IMR-90 (cell line): ENCODE measurements at places on chromosomes 13 and 19. TPM values are rescaled to one million over a fixed set of nuclear protein-coding genes. Genes with fewer than 3 reads are reported as not detected.

DNA sequence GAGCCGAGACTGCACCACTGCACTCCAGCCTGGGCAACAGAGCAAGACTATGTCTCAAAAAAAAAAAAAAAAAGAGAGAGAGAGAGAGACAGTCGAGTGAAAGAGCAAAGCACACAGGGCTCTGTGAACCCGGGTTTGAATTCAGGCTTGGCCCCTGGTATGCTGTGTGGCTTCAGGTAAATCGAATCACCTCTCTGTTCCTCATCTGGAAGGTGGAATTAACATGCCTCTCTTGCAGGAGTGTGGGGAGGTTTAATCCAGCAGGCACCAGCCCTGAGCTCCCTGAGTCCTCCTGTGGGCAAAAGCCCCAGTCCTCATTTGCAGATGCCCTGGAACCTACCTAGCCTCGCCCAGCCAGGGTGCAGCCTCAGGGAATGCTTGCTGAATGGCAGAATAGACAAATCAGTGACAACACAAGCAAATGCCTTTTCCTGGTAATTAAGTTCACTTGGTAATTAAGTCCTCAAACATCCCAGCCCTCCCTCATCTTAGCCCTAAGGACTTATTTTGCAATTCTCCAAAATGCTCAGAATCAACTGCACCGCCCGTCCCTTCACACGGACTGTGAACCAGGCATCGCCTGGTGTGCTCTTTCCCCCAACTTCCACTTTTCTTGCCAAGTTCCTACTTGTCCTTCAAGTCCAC, 4.6 kb upstream of the ZNRF4 start:
- no peak overlapping the region for H3K4me3 ChIP-seq
- H3K27me3 ChIP-seq, result peaks cover 20% of the 10 kb centered on the region
- DNase-seq, result no peak
- H3K27ac ChIP-seq, result no peak overlapping the region
- no peaks in the 10 kb centered on the region for H3K36me3 ChIP-seq
- no peaks in the 10 kb centered on the region for H3K4me1 ChIP-seq

DNA sequence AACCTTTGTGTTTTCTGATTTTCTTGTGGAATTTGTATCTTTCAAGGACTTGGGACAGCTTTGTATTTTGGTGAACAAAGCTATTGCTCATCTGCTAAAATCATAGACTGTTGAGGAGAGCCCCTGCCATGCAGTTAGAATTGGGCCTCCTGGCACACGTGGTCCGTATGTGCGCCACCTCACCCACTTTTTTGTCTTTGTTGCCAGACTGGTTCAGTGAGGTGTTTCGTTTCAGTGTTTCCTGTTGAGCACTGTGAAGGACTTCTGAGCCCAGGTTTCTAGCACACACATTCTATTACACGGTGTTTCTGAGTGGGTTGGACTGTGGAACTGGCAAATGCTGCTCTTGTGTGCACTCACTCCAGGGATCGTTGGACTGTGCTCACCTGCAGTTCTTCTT, 37.6 kb upstream of the RNF113B start:
- H3K4me3 ChIP-seq, result no peak overlapping the region
- peak overlapping the region; percentile 82 for H3K27ac ChIP-seq
- H3K27me3 ChIP-seq, result no peaks in the 10 kb centered on the region
- peaks cover 35% of the 10 kb centered on the region for H3K4me1 ChIP-seq
- no peak for DNase-seq

DNA sequence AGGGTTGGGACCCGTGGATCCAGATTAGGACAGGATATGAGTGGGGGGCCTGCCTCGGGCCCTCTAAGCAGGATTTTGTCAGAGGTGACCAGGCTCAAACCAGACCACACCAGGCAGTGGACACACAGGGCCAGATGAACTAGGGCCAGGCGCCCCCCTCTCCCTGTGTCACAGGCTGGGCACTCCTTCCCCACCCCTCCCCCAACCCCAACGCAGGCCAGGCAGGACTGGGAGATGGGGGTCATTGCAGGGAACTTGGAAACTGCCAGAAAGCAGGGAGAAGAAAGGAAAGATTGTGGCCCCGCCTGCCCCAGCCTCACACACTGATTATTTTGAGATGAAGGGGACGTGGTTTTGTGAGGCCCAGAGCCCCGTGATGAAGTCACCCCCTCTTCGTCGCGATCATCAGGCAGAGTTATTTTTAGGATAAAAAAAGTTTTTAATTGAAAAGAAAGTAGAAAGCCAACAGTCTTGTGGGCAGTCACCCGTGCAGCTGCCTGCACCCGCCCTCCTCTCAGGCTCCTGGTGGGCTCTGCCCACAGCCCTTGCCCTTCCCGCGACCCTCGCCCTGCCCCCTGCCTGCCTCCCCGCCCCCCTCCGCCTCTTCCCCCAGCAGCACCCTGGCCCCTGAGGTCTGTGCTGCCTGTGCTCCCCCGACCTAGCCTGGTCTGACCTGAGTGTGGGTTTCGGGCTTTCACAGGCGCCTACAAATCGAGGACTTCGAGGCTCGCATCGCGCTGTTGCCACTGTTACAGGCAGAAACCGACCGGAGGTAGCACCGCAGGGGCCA, 1.9 kb upstream of the YJEFN3 start:
- H3K4me3 ChIP-seq, result no peak overlapping the region
- peaks cover 6% of the 10 kb centered on the region for H3K4me1 ChIP-seq
- no peaks in the 10 kb centered on the region for H3K27me3 ChIP-seq

DNA sequence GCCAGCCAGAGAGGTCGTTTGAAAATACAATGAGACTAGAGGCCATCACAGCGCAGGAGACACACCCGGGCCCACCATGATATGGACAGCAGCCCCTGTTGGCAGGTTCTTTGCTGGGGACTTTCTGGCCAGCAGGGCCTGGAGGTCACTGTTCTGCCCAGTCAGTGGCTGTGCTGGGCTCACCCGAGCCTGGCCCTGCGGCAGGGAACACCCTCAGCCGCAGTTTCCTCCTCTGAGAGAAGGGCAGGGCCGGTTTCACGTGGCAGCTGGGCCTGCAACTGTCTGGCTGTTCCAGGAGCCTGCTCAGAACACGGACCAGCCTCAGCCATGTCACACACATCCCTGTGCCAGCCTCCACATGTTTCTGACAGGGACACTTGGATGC, 39.4 kb downstream of the ADPRHL1 start:
- H3K27ac ChIP-seq, result no peak overlapping the region; the same call in 1 of the 2 replicates
- H3K36me3 ChIP-seq, result no peaks in the 10 kb centered on the region
- peaks cover 3% of the 10 kb centered on the region; the same call in 1 of the 2 replicates for H3K27me3 ChIP-seq
- H3K4me3 ChIP-seq, result no peak overlapping the region

- no peak overlapping the region for H3K4me3 ChIP-seq
- H3K4me1 ChIP-seq, result no peaks in the 10 kb centered on the region
- no peak overlapping the region for H3K27ac ChIP-seq
These were observed 9.8 kb downstream of the ZNF317 start for GRCh38 chr19:9149997-9150396.

GRCh38 chr13:94950303-94950702, 238.0 kb upstream of the SOX21 start:
- no peak overlapping the region for H3K4me3 ChIP-seq
- H3K27me3 ChIP-seq, result no peaks in the 10 kb centered on the region

DNA sequence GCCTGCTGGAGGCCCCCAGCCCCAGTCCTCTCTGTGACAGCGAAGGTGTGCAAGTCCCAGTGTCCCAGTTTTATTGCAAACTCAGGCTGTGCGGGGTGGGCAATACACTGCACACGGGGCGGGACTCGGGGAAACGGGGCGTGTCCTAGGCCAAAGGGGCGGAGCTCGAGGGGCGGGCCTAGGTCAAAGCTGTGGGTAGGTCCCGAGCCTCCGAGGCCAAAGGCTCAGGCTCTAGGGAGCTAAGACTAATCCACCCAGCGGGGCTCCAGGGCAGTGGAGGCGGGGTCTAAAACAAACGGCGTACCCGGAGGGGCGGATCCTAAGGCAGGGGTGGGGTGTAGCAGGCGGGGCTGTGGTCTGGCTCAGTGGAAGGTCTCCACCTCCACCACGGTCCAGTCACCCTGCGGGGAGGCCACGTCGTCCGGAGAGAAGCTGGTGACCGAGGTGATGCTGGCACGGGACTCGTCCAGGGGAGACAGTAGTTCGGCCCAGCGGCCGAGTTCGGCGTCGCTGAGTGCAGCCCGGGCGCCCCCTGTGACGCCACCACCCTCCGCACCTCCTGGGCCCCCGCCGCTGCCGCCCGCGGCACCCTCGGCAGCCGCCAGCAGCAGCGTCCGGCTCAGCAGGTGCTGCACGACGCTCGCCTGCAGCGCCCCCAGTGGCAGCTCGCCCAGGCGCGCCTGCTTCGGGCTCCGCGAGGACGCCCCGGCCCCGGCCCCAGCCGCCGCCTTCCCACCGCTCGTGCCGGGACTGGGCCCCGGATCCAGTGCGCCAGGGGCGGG, 5.3 kb downstream of the PRR36 start:
- H3K27ac ChIP-seq, result no peak overlapping the region
- peaks cover 14% of the 10 kb centered on the region for H3K4me1 ChIP-seq
- no peaks in the 10 kb centered on the region for H3K36me3 ChIP-seq
- peak; percentile 44 for DNase-seq
- peak overlapping the region; percentile 43 for H3K4me3 ChIP-seq
- peaks cover 18% of the 10 kb centered on the region for H3K27me3 ChIP-seq

DNA sequence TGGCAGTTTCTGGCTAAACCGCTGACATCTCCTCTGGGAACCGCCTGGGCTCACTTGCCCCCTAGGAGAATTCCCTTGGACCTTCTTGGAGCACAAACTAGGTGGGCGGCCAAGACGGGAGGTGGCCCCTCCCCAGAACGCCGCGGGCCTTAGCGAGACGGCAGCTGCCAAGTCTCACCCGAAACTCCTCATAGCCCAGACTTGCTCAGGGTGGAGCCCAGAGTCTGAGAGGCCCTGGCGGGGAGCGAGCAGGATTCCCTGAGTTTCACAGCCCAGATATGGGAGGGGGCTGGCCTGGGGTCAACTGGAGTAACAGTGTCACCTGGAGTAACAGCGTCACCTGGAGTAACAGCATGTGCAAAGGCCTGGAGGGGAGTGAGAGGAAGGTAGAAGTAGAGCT, 10.1 kb downstream of the TINCR start:
- no peak for DNase-seq
- H3K36me3 ChIP-seq, result no peaks in the 10 kb centered on the region
- no peaks in the 10 kb centered on the region; the same call in 1 of the 2 replicates for H3K4me1 ChIP-seq

DNA sequence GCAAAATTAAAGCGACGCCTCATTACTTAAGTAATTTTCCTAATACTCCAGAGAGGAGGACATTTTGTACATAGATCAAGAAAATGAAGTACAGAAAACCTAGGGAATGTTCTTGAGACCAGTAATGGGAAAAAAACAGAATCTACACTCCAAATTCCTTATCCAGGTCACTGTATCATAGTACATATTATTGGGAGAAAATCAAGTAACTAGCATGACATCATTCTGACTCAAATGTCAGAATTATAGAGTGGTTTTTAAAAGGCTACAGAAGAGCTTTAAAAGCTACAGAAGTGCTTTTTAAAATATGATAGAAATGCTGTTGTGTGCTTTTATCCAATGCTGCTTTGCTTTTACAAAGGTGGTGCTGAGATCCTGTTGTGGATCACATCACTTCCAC, 86.3 kb upstream of the SLC15A1 start:
- peaks cover 4% of the 10 kb centered on the region; the same call in 1 of the 2 replicates for H3K4me1 ChIP-seq
- H3K27me3 ChIP-seq, result no peaks in the 10 kb centered on the region
- H3K27ac ChIP-seq, result no peak overlapping the region
- H3K4me3 ChIP-seq, result no peak overlapping the region

GRCh38 chr19:17390665-17391370, 3.2 kb downstream of the CCDC194 start:
- peaks cover 2% of the 10 kb centered on the region; the same call in 1 of the 2 replicates for H3K4me1 ChIP-seq
- peak overlapping the region; percentile 51 for H3K4me3 ChIP-seq
- peak; percentile 87 for DNase-seq
- no peaks in the 10 kb centered on the region for H3K36me3 ChIP-seq
- no peak overlapping the region for H3K27ac ChIP-seq
- peaks cover 3% of the 10 kb centered on the region for H3K27me3 ChIP-seq

DNA sequence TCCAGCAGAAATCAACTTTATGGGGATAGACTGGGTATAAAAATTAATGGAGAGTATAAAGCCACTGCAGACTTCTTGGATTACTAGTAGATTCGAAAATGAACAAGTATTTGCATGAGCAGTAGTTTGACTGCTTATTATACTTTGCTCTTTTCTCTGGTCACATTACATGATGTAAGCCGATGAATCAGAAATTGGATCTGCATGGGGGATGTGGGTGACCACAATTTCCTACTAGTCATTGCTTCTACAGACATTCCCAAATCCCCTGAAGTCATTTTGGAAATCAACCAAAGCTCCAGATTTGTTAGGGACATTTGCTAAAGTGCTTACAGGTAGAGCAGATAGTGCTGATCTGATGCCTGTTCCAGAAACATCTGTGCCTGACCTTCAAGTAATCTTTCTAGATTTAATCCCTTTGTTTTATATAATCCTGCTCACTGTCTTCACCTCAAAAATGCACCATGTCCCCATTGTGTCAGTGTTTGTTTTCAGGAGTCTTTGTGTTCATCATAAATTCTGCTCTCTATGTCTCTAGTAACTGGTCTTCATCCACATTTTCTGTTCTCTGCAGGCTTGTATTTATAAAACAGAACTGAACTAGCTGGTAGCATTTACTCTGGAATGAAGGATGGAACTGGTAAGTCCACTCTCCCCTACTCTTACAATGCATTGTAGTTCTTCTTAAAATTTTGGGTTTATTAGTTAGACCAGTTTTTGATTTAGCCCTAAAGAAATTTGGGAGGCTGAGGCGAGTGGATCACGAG, 201.5 kb upstream of the CSNK1A1L start:
- peaks cover 6% of the 10 kb centered on the region; the same call in 1 of the 2 replicates for H3K4me1 ChIP-seq
- DNase-seq, result peak; percentile 98
- no peaks in the 10 kb centered on the region for H3K27me3 ChIP-seq
- H3K4me3 ChIP-seq, result no peak overlapping the region

- no peak overlapping the region for H3K27ac ChIP-seq
- no peak overlapping the region for H3K4me3 ChIP-seq
- no peaks in the 10 kb centered on the region for H3K4me1 ChIP-seq
- no peaks in the 10 kb centered on the region for H3K27me3 ChIP-seq
- no peaks in the 10 kb centered on the region for H3K36me3 ChIP-seq
These were observed 55.5 kb downstream of the TBC1D4 start for GRCh38 chr13:75426421-75426820.

DNA sequence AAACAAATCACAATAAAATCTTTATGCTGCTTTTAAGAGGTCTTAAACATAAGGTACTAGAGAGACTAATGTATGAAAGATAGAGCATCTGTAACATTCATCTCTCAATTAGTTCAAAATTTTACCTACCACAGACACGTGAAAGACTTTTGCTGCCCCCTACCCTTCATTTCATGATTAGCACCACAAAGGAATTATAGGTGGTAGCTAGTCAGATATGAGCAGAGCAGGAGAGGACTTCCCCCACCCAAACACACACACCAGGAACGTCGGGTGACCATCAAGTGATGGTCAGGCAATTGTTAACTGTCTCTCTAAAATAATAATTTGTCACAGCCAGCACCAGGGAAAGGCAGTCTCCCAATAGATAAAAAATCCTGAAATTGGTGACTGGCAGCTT, 1531.7 kb upstream of the SPRY2 start:
- DNase-seq, result no peak
- H3K4me1 ChIP-seq, result no peaks in the 10 kb centered on the region
- no peak overlapping the region for H3K4me3 ChIP-seq

Gene LILRB3
- not detected in 2 replicates for polyA plus RNA-seq

Gene CD209
- not detected in 2 replicates for polyA plus RNA-seq

Gene TINCR
- 0.03 and 0.05 TPM in 2 replicates for polyA plus RNA-seq

Gene GRK1
- polyA plus RNA-seq, result not detected in 2 replicates

Gene PPP1R13L
- polyA plus RNA-seq, result 11.6 and 13.3 TPM in 2 replicates

Gene EHD2
- polyA plus RNA-seq, result 152 and 181 TPM in 2 replicates
